Kidney (tissue), 22 donors: ENCODE measurements at places on chromosomes 12 and 14. TPM values are rescaled to one million over a fixed set of nuclear protein-coding genes. Genes with fewer than 3 reads are reported as not detected.

TGFB3 gene
- total RNA-seq, result 39.5 TPM

TSPAN8 gene
- 77.3 TPM for total RNA-seq

MGAT4C gene
- 0.16 TPM for total RNA-seq

KRT82 gene
- not detected for total RNA-seq

- H3K27me3 ChIP-seq, result no peaks in the 10 kb centered on the region
- H3K36me3 ChIP-seq, result no peaks in the 10 kb centered on the region
- no peaks in the 10 kb centered on the region for H3K4me1 ChIP-seq
- DNase-seq, result no peak
- no peak overlapping the region for H3K27ac ChIP-seq
Measured at GRCh38 chr14:36724162-36724561, 62.5 kb downstream of the PAX9 start.

- DNase-seq, result no peak
- no peak overlapping the region for H3K4me3 ChIP-seq
- no peaks in the 10 kb centered on the region for H3K4me1 ChIP-seq
- no peaks in the 10 kb centered on the region for H3K36me3 ChIP-seq
- H3K27me3 ChIP-seq, result no peaks in the 10 kb centered on the region
Measured at GRCh38 chr12:20492251-20492760, 124.0 kb downstream of the PDE3A start.
